Activated T-cell treated with anti-CD3 and anti-CD28 coated beads for 1 hour (primary cell): ENCODE measurements at places on chromosomes 5 and 9.

GRCh38 chr9:71177901-71178300, 56.5 kb upstream of the TRPM3 start:
- no peak for DNase-seq

- no peak for DNase-seq
Observed at GRCh38 chr5:998246-999031, 10.2 kb upstream of the NKD2 start.

DNA sequence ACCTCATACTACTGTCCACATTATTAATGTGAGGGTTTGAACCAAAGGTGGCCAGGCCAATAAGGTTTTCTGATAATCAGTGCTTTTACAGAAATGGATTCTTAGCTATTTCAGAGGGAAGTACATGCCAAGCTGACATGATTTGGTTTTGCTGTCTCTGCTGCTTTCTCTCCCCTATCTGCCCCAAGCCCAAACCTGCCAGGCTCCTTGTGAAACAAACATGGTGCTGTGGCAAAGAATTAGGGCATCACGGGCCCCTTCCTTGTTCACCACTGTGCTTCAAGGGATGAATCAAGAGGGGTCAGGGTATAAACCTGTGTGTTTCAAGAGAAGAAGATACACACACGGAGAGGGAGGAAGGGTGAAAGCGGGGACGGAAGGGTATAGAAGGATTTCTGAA, 41.3 kb upstream of the SMU1 start:
- no peak for DNase-seq

DNA sequence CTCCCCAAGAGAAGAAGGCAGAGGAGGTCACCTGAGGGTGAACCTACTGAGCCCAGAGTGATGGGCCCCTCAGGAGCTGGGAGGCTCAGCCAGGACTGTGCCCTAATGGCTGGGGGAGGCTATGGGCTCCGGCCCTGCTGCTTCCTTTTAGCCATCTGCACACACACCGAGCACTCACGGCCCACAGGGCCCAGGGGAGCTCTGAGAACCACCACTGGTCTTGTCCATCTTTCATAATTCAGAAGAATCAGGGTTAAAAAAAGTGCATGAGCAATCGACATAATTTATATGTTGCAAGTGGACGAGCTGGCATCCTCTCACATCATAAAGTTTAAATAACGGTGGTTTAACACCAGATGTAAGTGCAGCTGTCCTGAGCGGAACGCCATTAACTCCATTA, 162.1 kb downstream of the FSTL4 start:
- DNase-seq = no peak

- no peak for DNase-seq
Observed at GRCh38 chr5:96481867-96482266, 48.8 kb upstream of the PCSK1 start.

- DNase-seq = no peak
Observed at GRCh38 chr5:148746826-148747535, 79.4 kb upstream of the ADRB2 start.

GRCh38 chr5:132905938-132906337, 32.5 kb downstream of the LEAP2 start:
- DNase-seq = no peak

- DNase-seq = no peak
Observed at GRCh38 chr5:91928754-91929521, 545.8 kb upstream of the ARRDC3 start.

- DNase-seq = no peak
Observed at GRCh38 chr5:179224741-179225140, 120.5 kb downstream of the ADAMTS2 start.

- DNase-seq = no peak
Observed at GRCh38 chr9:84500826-84501225, 160.3 kb upstream of the SLC28A3 start.

DNA sequence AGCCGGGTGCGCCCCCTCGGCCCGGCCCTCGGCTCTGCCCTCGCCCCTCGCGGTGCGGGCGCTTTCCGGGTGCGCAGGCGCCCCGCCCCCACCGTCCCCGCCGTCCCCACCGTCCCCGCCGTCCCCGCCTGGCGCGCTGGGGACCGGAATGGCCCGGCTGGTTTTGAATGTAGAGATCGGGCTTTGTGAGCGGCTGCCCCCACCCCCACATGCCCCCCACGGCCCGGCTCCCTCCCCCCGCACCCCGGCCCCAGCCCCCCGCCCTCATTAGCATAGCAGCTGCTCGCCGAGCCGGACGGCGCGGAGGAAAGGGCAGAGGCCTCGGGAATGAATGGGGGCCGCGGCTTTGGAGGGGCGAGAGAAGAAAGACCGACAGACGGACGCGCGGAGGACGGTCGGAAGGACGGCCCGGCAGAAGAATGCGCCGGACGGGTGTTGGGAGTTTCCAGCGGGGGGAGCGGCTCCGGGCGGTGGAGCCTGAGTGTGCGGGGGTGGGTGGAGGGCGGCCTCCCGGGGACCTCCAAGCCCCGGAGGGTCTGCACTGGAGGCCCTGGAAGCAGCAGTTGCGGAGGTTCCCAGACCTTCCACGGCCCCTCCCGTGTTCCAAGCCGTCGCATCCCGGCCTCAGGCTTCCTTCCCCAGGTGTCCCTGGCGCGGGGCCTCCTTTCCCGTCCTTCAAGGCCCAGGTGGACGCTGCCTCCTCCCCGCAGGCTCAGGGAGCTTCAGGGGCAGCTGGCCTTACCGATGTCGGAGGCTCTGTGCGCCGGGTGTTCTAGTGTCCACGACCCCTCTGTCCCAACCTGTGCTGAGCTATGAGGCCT, 6.0 kb downstream of the NRARP start:
- DNase-seq = no peak

DNA sequence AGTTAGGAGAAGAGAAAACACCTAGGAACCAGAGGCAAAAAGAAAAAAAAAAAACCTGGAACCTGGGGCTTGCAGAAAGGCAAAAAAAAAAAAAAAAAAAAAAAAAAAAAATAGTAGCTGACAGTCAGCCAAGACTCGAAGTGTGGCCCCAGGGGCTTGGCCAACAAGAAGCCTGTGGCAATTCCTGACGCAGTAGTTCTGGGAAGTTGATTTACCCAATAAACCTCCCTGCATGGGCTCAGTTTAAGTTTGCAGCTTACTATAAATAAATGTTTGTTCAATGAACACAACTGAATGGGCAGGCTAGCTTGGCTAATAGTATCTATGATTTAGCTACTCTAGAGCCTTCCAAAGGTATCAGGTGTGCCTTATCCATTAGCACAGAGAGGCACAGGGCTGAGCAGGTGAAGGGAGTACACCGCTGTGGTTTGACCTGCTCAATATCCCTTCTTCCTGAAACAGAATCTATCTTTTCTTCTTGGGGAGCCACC, 21.3 kb upstream of the GLRX start:
- DNase-seq = no peak

GRCh38 chr5:82480331-82480730, 202.2 kb upstream of the RPS23 start:
- no peak for DNase-seq

DNA sequence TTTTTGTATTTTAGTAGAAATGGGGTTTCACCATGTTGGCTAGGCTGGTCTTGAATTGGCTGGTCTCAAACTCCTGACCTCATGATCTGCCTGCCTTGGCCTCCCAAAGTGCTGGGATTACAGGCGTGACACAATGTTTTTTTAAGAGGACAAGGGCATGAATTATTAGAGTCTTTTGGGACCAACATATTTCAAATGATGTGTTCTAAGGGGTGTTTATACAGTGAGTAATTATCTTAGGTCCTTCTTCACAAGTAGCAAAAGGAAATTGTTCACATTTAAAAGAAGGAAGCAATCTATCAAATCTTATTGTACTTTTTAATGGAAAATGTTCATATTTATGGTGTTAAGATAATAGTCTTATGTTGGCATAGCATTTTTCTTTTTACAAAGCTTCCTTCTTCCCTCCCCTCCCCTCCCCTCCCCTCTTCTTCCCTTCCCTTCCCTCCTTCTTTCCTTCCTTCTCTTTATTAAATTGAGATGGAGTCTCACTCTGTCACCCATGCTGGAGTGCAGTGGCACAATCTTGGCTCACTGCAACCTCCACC, 6.7 kb downstream of the GNG10 start:
- no peak for DNase-seq

- no peak for DNase-seq
Observed at GRCh38 chr5:128472036-128472435, 66.0 kb downstream of the FBN2 start.

DNA sequence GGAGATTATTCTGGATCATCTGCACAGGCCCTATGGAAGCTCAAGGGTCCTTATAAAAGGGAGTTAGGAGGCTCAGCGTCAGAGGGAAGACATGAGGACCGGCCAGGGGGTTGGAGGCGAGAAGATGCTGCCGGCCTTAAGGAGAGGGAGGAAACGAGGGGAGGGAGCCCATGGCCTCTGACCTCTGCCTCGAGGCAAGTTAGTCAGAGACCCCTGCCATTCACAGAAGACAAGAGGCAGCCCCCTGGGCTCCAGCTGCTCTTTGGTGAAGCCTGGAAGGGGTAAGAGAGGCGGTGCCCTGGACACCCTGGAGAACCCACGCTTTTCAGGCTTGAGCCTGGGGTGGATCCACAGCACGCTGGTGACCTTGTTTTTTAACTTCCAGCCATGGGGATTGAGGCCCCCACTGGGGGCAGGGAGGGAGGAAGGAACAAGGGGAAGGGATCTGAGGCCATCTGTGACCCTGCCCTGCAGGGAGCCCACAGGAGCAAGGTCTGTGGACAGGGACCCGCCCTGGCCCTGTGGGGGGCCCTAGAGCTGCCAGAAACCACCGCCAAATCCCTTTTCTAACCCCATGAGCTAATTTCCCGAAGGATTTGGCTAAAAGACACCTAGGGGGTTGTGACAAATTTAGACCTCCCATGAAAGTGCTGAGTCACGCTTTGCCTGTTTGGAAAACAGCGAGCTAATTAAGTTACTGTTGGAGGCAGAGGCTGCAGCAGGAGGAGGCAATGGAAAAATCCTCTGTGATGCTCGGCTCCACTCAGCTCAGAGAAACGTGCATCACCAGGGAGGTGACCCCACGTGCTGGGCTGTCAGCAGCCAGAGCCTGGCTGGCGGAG, 49.7 kb downstream of the OLFM1 start:
- no peak for DNase-seq

DNA sequence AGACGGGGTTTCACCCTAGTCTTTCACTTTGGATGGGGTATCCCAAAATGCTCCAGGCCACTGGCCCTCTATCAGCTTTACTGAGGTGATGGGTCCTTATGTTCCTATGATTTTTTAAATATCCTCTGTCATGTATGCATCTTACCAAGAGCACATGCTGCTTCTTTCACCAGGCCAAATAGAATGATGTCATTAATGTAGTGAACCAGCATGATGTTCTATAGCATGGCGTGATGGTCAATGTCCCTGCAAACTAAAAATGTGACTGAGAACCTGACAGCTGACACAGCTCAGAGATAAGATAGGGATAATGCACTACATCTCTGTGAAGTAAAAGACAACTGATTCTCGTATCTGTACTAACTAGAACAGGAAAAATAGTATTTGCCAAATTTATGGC, 103.6 kb downstream of the SLC1A3 start:
- no peak for DNase-seq

GRCh38 chr5:96199713-96200183, 233.3 kb downstream of the PCSK1 start:
- DNase-seq = no peak

- DNase-seq = no peak
Observed at GRCh38 chr9:120221844-120222243, 358.1 kb downstream of the CDK5RAP2 start.

- DNase-seq = no peak
Observed at GRCh38 chr9:18114559-18115475, 359.1 kb upstream of the ADAMTSL1 start.

DNA sequence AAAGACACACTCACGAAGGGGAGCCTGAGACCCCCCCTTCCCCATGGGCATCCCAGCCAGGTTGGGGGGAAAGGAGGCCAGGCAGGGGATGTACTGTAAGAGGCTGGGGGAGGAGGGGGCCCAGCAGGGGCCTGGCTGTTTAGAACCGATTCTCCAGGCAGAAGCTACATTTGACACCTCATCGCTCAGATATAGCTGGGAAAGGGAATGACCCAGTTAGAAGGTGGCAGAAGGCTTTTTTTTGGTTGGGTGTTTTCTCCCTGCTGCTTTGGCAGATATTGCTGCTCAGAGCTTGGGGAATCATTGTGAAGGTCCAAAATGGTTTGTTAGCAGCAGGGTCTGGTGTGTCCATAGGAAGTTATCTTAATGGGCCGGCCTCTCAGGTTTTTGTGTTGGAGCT, 6.0 kb downstream of the CDX1 start:
- no peak for DNase-seq

DNA sequence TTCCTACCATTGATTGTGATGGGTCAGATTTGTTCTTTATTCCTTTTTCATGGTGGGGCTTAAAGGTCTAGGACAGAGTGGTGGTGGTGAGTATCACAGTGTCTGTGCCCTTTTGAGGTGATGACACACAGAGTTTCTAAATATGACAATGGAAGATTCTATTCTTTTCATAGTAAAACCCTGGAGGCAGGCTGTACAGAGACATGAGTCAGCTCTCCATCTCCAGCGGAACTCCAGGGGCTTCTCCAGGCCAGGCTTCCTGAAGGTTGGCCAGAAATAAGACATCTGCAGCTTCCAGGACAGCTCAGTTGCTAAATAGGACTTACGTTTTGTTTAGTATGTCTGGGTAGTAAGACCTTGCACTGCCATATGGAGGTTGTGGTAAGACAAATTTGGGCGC, 229.5 kb downstream of the CD180 start:
- DNase-seq = no peak

DNA sequence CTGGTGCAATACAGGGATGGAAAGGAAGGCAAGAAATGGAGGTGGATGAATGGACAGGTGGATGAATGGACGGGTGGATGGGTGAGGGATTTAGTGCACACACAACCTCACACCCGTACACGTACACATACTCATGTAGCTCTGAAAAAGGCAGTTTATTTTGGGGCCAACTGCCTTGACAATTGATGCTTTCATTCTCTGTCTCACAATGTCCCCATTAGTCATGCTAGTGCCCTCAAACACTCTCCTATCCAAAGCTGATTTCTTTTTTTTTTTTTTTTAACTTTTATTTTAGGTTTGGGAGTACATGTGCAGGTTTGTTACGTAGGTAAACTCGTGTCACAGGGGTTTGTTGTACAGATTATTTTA, 495.0 kb downstream of the DMAC1 start:
- DNase-seq = no peak

DNA sequence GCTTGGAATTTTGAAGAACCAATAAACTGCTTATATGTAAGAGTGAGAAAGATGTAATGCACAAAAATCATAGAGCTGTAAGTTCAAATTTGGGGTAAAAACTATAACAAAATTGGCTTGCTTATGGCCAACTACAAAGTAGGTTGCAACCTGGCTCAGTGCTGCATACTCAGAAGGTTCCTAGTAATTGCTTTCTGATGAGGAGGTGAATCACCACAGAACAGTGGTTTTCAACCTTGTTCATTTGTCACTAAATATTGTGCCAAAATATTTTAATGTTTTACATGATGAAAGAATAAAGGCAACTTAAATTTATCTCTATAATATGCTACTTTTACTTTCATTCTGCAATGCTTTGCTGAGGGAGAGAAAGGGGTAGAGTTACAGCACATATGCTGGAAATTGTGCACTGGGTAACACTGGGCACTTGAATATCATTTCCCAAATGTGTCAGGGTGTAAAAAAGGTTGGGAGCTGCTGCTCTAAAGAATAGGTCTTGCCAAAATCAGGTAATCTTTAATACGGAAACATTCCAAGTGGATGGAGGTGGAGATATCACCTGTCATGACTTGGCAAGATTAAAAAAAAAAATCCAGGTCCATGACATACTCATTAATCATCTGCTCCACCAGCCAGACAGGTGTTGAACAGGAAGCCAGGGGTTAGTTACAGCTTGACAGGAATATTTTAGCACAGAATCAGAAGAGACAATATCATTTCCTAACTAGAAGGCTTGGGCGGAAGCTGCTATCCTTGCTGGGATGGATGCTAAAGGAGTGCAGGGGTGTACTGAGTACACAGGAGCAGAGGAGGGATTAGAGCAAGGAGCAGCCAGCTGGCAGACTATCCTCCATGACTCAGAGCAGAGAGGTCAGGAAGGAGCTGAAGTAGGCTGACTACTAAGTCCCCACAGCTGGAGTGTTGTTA, 34.6 kb upstream of the CCL21 start:
- DNase-seq = no peak
